Activated CD4-positive, alpha-beta T cell treated with anti-CD3 and anti-CD28 coated beads for 24 hours (primary cell): ENCODE measurements at places on chromosomes 16 and 17.

- no peak for DNase-seq
Observed at GRCh38 chr17:73365906-73366623, 54.3 kb upstream of the CDC42EP4 start.

- no peak for DNase-seq
Observed at GRCh38 chr17:2082003-2082781, 27.3 kb downstream of the HIC1 start.

GRCh38 chr17:28702026-28702751 lies 9.5 kb downstream of the PROCA1 start:
- DNase-seq: no peak

- DNase-seq: peak; percentile 49
Observed at GRCh38 chr17:4881761-4882555, 17.4 kb upstream of the C17orf107 start.

- DNase-seq: no peak
Observed at GRCh38 chr17:80790981-80791742, 200.5 kb upstream of the CHMP6 start.

- no peak for DNase-seq
Observed at GRCh38 chr16:10168258-10168657, 14.0 kb downstream of the GRIN2A start.
